NCI-H524 (cell line): ENCODE measurements at places on chromosomes 2 and 18.

- no peak for DNase-seq
Measured at GRCh38 chr2:112276954-112277353, 1.6 kb downstream of the ZC3H6 start.

- DNase-seq = no peak
Measured at GRCh38 chr2:176432434-176432833, 163.2 kb downstream of the MTX2 start.

GRCh38 chr2:235520787-235521186 is 26.9 kb downstream of the AGAP1 start:
- DNase-seq = no peak

- no peak for DNase-seq
Measured at GRCh38 chr18:66252703-66253102, 351.2 kb downstream of the CDH19 start.
